Hematopoietic multipotent progenitor cell treated with erythropoietin and hydrocortisone succinate and interleukin-3 and kit ligand, for 8 days (in vitro differentiated cells): ENCODE measurements at places on chromosomes 1 and 21.

DNA sequence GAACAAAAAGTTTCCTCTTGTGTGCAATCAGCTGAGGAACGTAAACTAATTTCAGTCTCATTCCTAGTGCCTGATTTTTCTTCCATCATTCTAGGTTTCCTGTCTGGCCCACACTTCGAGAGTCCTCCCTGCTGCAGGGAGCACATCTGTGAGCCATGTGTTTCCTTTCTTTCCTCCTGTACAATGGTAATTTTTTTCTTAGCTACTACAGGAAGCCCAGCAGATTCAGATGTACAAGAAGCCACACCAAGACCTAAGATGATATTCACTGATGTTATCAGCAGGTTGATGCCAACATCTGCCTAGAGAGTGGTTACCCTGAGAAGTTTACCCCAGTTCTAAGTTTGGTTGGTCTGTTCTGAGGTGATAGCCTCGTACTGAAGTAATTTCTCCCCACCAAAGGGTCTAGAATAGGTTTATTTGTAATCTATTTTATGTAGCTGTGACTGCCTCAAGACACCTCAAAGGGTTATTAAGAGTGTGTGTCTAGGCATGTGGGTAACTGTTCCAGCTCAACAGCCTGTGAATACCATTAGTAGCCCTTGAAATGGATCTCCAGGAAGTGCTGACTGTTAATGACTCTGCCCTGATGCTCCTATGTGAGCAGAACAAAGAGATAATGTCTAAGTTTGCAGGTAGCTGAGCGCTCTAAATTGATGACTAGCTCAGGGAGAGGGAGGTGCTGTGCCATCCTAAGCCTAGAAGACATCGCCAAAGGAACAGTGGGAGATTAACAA lies 31.7 kb upstream of the CLDN14 start:
- no peak for DNase-seq

- no peak for DNase-seq
These were observed 9.5 kb upstream of the DEPDC1 start for GRCh38 chr1:68506386-68506785.

DNA sequence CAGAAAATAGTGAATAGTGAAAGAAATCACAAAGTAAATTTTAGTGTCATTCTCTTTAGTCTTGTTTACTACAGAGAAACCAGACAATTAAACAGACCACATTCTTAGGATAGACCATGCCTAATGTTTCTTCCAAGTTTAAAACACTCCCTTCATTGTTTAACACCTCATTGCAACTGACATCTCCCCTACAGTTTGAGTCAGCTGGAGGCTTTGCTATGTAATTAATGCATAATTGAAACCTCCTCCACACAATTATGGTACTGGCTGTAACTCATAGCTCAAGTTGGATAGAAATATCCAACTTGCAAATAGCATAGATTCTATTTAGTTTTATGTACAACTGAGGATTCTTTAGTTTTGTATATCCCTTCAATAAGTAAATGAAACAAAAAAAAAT lies 35.2 kb upstream of the B3GALT2 start:
- DNase-seq = no peak

GRCh38 chr1:3515272-3515671 lies 60.8 kb downstream of the ARHGEF16 start:
- no peak for DNase-seq

DNA sequence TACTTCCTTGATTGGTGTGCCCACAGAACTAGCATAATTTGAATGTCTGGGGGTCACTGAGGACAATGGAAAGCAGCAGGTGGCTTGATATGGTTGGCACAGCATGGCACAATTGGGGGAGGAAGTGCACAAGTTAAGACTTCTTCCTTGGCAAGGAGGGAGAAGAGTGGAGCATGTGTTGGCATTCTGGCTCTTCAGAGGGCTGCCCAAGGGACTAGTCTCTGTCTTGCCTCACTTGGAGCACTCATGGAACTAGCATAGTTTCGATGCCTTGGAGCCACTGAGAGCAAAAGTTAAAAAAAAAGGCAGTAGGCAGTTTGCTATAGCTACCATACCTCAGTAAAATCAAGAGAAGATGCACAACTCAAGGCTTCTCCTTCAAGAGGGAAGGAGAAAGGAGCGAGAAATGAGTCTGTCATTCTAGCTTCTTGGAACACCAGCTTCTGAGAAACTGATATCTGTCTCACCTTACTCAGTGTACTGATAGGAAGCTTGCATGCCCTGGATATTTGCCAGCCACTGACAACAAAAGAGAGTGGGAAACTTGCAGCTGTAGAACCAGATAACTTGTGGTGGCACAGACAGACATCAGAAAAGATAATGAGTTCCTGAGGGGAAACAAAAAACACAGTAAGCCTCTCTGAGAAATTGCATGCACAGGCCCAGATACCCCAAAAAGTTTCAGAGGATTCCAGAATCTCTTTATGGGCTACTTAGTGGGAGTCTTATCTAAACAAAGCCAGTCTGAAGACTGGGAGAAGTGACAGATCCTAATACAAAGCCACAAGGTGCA lies 207.5 kb upstream of the SAMSN1 start:
- peak; percentile 100 for DNase-seq

DNA sequence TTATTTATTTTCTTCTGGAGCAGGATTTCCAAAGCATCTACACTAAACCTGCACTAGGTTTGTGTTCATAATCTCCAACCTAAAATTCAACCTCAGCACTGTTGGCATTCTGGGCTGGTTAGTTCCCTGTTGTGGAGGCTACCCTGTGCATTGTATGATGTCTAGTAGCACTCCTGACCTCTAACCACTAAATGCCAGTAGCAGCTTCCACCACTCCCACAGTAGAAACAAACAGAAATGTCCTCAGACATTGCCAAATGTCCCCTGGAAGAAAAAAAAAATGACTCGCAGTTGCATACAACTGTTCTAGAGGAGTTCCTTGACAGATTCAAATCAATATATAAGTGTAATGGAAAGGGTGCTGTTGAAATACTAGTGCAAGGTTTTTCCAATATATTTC lies 18.9 kb downstream of the GRIK1 start:
- DNase-seq = no peak

DNA sequence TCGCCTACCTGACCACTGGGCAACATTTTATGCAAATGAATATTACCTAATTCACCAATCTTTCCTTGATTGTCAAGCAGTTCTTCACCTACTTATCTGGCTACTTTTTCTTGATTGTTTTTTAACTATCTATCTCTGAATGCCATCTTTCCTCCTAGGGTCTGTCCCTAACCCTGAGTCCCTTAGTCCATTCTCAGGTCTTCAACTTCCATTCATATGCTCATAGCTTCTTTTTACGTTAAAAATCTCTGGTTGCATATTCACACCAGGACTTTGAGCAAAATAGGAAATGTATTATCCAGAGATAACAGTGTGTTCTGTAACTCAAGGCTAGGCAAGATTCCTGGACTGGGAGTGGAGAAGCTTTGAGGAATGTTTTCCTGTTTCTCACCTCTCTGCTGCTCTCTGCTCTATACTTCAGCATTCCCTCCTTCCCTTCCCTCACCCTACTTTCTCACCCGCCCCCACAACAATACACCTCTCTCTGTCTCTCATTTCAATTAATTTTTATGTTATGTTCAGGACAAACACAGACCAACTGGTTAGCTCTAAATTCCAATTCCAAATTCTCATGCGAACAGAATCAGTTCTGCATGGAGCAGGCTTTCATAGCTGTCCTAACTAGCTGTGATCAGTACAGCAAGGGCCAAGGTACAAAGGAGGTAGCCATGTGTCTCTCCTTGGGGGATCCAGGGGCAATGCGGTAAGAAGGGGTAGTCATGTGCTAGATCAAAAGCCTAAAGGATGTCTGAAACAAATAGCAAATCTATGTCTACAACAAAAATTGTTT lies 278.4 kb downstream of the USH2A start:
- no peak for DNase-seq

- DNase-seq = peak; percentile 55
These were observed 3.0 kb downstream of the AURKAIP1 start for GRCh38 chr1:1371746-1372711.

DNA sequence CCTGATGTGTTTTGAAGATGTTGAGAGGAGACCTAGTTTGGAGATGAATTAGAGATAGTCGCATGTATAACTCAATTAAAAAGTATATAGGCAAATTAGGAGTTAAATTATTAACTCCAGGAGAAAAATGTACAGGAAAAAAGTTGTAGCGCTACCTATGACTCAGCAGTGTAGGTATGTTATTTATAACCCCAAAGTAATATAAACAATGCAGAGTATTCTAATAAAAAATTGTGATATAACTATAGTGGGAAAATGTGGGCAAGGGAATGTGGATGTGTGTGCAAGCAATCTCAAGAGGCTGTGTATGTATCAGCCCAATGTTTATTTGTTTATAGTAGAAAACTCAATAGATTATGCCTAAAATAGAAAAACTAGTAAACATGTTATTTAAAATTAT lies 144.5 kb downstream of the BRINP2 start:
- DNase-seq = no peak
